ENCODE measurements at places on chromosomes 2 and 18. TPM values are rescaled to one million over a fixed set of nuclear protein-coding genes. Genes with fewer than 3 reads are reported as not detected.

DNA sequence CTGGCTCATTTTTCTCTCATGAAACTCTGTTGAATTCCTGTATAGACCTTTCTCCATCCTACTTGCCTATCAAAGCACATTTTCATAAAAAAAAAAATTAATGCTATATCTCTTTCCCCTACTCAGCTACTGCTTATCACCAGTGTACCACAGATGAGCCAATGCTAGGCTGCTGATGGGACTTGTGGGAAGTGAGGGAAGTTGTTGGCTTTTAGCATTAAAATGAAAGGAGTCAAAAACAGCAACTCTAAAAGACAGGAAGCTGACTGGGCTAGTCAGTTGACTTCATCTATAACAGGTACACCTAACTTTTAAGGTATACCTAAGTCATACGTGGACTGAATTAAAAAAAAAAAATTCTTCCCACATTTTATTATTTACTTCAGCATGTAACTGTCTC, 102.1 kb downstream of the FAM117B start:
- DNase-seq = no peak
- no peaks in the 10 kb centered on the region for H3K27me3 ChIP-seq
- H3K4me3 ChIP-seq = no peak overlapping the region

The EPB41L3 gene
- 7.1 TPM for total RNA-seq

DNA sequence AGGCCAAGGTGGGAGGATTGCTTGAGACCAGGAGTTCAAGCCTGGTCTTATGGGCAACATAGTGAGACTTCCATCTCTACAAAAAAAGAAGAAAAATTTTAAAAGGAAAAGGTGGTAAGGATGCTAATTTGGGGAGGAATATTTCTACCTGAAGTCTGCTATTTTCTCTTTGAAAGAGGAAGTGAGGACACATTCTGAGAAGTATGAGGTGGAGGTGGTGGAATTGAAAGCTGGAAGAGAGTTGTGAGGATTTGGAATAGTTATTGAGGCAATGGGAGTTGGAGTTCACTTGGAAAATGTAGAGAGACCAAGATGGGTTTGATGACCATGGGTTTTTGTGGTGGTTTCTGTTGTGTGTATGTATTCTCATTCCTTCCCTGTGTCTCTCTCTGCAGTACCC, 29.3 kb downstream of the EML4 start:
- no peak for DNase-seq
- H3K36me3 ChIP-seq = peaks cover 4% of the 10 kb centered on the region
- H3K4me3 ChIP-seq = no peak overlapping the region
- no peaks in the 10 kb centered on the region for H3K27me3 ChIP-seq
- no peak overlapping the region for H3K27ac ChIP-seq

The CXCR2 gene
- not detected for total RNA-seq

The PSMA8 gene
- not detected for total RNA-seq

The SAG gene
- total RNA-seq = not detected

The LBX2 gene
- total RNA-seq = 11.4 TPM

The C2orf80 gene
- total RNA-seq = not detected

Measured in Caco-2 (cell line).